ENCODE measurements at places on chromosomes 6 and 20. TPM values are rescaled to one million over a fixed set of nuclear protein-coding genes. Genes with fewer than 3 reads are reported as not detected.

DNA sequence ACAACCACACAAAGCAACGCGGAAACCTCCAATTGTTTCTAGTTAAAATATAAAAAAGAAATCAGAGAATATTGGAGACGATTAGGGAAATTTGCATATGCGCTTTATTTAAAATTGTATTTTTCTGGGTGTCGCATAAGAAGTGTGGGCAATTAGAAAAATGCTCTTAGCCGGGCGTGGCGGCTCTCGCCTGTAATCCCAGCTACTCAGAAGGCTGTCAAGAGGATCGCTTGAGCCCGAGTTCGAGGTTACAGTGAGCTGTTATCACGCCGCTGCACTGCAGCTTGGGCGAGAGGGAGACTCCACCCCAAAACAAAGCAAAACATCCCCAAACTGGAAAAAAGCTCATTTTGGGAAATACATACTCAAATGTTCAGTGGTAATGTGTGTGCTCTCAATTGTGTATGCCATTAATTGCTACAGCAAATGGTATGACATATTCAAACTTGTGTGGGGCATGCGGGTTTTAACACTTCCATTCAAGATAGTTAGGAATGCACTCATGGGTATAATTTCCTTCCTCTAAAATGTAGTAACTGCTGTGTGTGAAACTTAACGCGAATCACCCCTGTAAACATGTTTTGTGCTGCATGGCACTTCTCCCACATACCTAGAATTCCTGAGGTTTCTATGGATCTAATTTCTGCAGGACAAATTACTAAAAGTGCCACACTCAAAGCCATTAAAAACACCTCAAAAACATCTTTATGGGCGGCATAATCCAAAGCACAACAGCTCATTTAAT lies 54.7 kb upstream of the HFE start:
- peak; percentile 59 for DNase-seq

- no peak for DNase-seq
These were observed 130.0 kb downstream of the ERMARD start for GRCh38 chr6:169881398-169881797.

GRCh38 chr6:36207155-36207554 lies 10.6 kb downstream of the BRPF3 start:
- DNase-seq: no peak

- DNase-seq: no peak
These were observed 16.0 kb downstream of the AKAP12 start for GRCh38 chr6:151255811-151256210.

DNA sequence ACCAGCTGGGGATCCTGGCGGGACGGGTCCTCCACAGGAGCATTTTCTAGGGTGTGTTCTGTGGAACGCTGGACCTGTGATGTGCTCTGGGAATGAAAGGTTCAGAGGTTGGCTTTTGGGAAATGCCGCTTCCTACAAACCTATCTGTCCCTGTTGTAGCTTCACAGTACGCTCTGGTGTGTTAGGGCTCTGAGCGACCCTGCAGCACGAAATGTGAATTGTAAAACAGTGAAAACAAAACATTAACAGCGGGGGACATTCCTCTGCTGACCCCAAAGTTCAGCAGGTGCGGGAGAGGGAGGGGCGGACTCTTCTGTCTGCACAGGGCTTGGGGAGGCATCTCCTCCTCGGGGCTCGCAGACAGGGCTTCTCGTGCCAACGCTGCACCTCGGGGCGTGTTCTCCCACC lies 155.9 kb downstream of the NRN1 start:
- DNase-seq: no peak

The LRRC1 gene
- total RNA-seq: 3.6 TPM

The BEND3 gene
- total RNA-seq: 2.7 TPM

The ARHGAP40 gene
- total RNA-seq: not detected

The BANF2 gene
- not detected for total RNA-seq

Measured in activated CD4-positive, alpha-beta T cell treated with anti-CD3 and anti-CD28 coated beads, Interleukin-2, amount 10 ng/mL, durations not matched to agents 7 days and 5 days (primary cell).